HTR-8/SVneo (cell line): ENCODE measurements at places on chromosomes 11 and 22.

DNA sequence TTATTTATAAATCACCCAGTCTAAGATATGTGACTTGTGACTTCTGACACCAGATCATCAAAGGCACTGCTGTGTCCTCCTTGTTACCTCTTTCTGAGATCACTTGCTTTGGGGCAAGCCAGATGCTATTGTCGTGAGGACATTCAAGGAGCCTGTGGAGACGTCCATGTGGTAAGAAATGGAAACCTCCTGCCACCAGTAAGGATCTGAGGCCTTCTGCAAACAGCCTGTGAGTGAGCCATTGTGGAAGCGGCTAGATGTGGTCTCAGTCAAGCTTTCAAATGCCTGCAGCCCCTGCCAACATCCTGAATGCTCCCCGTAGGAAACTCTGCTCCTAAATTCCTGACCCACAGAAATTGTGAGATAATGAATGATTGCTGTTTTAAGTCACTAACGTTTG is 11.7 kb upstream of the RDX start:
- DNase-seq: no peak

DNA sequence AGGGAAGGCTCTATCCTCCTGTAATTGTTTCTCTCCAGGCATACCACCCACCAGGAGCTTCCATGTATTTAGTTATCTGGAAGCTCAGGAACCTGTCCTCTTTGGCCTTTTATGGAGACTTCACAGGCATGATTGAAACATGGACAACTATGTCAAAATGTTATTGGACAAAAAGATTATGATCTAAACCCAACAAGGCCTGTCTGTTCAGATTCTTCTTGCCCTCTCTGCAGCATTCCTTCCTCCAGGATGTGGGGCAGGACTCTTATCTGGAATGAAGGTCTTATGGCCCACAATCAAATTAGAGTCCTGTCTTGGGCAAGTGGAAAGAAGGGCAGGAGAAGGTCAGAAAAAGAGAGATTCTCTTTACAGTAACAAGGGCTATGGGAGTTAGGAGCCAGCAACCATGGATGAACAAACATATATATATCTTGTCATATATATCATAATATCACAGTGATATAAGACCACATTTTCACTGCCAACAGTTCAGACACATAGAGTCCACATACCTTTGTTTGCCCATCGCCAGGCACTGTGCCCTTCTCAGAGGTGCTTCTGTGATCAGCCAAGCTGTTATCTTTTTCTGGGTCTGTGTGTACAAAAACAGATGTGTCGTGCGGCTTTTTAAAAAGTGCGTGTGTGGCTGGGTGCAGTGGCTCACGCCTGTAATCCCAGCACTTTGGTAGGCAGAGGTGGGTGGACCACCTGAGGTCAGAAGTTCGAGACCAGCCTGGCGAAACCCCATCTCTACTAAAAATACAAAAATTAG is 42.5 kb upstream of the SUSD2 start:
- DNase-seq: no peak

DNA sequence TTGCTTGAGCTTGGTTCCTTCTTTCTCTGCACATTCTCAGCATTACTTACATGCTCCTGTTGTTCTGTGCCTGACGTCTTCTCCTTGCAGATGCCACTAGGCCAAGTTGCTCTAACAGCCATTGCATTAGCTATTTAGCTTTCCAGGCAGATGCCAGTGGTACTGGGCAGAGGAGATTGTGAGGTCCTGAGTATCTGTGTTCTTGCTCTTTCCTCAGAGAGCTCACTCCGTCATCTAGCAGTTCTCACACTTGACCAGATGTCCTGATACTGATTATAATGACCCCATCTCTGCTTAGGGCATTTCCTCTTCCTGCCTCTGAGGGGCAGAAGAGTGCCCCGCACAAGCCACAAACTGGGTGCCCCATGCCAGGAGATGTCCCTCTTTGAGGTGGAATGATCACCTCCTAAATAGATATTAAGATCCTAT is 30.7 kb downstream of the ARHGAP1 start:
- DNase-seq: no peak

- no peak for DNase-seq
These were observed 2.4 kb upstream of the MUC6 start for GRCh38 chr11:1038921-1039320.

DNA sequence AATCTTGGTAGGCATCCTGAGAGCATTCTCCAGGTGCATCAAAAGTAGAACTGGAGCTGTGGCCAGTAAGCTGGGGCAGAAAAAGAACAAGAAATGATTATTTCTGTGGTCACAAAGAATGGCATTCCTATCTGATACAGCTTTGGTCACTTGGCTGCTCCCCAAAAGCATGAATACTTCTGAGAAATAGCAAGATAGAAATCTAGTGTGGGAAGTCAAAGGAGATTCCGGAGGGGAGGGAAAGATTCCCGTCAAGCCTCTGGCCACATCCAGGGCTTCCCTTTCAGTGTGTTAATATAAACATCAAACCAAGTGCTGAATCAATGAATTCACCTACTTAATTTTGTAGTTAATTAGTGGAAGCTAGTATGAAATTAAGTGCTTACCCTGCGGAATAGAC is 1185.4 kb downstream of the LRRC4C start:
- peak; percentile 26 for DNase-seq

DNA sequence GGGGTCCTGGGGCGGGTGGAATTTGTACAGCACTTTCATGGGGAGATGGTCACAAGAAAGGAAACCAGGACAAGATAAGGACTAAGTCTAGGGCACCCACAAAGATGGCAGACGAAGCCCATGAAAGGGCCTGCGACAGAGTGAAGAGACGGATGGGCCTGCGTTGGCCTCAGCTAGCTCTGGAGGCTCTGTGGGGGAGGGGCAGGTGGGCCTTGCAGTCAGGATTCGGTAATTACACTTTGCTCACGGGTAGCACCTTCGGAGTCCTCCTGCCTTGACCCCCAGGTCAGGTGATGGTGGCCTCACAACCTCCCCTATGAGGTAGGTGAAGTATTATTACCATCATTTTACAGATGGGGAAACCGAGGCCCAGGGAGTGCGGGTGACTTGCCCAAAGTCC is 7.1 kb downstream of the LRRC10B start:
- no peak for DNase-seq

GRCh38 chr11:112156153-112156955 is 7.5 kb downstream of the IL18 start:
- DNase-seq: no peak

- no peak for DNase-seq
These were observed 12.9 kb upstream of the CRY2 start for GRCh38 chr11:45834298-45834756.

- no peak for DNase-seq
These were observed 271.7 kb downstream of the CTTN start for GRCh38 chr11:70669871-70670675.
